Mesothelial cell of epicardium (in vitro differentiated cells): ENCODE measurements at places on chromosomes 12 and 14.

DNA sequence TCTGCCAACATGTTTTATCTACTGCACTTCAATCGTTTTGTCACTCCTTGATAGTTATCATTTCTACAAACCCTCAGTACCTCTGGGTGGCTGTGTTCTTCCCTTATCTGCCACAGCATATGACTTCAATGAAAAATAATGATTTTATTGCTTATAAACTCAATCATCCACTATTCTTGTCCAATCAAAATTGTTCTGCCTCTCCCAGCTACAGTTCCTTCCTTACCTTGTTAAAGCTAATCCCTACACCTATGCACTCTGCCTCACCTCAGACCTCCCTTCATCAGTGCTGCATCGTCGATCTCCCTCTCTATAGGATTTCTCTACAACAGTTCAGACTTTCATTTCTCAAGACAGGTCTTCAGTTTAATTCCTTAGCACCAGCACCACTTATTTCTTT, 58.8 kb downstream of the ERGIC2 start:
- DNase-seq: no peak

DNA sequence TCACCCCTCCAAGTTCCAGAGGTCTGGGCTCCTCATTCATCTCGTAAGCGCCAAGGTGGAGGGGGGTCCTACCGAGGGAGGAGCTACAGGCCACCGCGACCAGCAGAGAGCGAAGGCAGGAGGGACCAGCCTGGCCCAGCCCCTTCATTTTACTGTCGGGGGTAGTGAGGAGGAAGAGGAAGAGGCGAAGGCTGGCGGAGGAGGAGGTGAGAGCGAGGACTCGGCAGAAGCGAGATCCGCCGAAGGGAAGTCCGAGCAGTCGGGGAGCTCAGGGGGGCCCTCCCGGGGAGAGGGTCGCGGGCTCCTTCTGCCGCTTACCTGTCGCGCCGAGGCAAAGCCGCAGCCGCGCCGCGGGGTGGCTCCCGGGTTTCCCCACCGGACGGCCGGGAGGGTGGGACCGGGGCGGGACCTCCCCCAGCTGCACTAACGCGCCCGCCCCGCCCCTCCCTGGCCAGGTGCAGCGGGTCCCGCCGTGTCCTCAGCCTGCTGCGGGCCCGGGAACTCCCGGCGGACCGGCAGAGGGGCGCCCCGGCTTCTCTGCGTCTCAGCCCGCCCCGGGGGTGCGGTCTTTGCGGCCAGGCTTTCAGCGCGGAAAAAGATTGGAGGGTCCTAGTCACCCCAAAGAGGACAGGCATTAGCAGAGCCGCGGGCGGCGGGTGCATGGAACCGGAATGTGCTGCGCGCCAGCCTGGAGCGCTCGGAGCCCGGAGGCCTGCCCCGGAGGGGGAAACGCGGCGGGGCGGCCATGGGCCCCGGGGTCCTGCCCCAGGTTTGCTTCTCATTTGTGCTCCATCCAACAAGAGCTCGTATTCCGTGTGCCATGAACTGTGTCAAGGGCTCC, at the start of gene GALNT6:
GALNT6 (minus strand) TSS at position 124 of the 841 bp plus-strand sequence. CDS start 11,625 bp downstream, outside the sequence.
- DNase-seq: peak; percentile 31

DNA sequence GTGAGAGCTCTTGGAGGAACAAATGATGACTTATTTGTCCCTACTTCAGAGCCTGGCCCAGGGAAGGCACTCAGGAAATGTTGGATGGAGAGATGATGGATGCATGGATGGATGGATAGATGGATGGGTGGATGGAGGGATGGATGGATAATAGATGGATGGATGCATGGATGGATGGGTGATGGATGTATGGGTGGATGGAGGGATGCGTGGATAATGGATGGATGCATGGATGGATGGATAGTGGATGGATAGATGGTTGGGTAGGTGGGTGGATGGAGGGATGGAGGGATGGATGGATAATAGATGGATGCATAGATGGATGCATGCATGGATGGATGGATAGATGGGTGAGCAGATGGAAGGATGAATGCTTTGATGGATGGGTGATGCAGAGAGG, 23.2 kb downstream of the GPR68 start:
- no peak for DNase-seq

- DNase-seq: no peak
These were observed 918 bp downstream of the RNASE1 start for GRCh38 chr14:20801726-20802125.

GRCh38 chr14:90570461-90570860, 173.6 kb downstream of the CALM1 start:
- no peak for DNase-seq

DNA sequence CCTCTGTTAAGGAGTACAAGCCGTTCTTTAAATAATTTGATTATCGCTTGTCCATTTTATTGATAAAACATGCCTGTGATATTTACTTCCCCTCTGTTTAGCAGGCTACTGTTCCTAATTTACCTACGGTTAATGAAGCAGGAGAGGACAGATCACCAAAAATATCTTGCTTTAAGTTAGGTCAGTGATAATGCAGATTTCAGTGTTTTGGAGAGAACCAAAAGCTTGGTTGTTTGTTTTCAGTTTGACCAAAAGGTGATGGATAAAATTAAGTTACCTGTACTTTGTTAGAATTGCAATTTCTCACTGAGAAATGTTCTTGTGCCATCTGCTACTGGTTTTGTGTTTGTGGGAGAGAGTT, 958 bp downstream of the SPATS2 start:
- DNase-seq: no peak

DNA sequence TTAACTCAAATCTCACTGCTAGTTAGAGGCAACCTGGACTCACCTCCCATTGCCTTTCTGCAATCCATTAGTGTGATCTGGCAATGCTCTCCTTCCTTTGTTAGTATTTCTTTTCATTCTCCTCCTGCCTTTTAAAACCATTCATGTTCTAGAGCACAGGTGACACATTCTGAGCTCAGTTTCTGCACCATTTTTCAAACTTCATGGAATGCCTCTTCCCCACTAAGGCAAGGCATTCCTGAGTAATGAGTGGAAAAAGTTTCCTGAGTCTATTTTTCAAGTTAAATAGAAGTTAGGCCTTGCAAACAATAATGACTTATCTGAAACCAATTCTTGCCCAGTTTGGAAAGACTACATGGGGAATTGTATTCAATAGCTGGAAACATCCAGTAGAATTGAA, 1001.8 kb downstream of the BCL11B start:
- DNase-seq: no peak

- no peak for DNase-seq
These were observed 16.1 kb upstream of the TMEM106C start for GRCh38 chr12:47947341-47947740.

DNA sequence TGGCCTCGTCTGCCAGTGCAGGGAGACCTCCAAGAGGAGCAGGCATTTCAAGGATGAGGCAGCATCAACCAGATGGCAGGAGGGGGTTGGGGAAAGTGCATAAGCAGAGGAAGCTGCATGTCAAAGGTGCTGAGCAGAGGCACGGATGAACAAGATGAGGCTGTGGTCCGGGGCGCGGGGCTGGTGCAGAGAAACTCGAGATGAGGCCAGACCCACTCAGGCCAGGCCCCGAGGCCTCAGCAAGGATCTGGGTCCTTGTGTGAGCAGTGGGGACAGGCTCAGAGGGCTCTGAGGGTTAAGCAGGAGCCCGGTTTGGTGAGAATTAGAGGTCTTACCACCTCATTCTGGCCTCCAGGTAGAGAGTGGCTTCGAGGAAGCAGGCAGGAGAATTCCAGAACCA, 98.8 kb downstream of the DICER1 start:
- no peak for DNase-seq

GRCh38 chr12:127301876-127302275, 965.1 kb upstream of the TMEM132C start:
- DNase-seq: no peak

GRCh38 chr12:80860206-80860605, 77.5 kb downstream of the LIN7A start:
- DNase-seq: no peak

DNA sequence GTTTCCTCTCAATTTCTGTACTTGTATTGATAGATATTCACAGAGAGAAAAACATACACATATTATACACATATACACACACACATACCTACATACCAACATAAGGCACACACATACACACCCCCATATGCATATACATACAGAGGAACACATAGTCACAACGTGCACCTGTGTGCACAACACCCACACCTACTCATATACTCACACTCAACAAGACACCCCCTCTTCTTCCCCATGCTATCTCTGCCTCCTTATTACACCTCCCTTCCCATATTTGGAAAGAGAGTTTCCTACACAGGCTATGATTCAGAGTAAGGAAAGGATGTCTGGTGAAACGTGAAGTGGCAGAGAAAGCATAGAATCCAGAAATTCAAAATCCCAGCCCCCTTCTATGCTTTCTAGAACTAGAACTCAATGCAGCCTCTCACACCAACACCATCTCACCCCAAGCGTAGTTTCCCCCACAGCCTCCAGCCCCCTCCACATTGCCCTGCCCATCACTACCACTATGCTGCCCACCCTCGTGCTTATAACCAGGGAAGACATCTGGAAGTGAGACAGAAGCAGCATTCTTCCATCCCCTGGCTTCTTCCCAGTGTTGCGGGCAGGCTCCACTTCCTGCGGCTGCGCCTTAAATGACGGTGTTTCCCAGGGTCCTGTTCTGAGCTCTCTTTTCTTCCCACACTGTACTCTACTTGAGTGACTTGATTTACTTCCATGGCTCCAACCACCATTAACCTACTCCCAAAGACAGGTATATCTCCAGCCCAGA, 2.4 kb downstream of the RNASE8 start:
- DNase-seq: no peak

DNA sequence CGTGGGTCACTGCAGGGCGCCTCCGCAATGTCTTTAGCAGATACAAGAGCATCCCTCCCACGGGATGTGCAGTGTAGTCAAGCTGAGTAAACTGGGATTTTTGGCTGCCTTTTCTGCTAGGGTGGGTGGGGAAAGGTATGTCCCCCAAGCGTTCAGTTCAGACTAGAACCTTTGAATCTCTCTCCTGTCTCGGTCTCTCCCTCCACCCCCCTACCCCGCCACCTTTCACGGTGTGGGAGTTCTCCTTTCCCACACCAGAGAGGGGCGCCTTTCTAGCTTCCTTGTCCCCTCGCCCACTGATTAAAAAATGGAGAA, 525 bp upstream of the FAR2 start:
- no peak for DNase-seq

DNA sequence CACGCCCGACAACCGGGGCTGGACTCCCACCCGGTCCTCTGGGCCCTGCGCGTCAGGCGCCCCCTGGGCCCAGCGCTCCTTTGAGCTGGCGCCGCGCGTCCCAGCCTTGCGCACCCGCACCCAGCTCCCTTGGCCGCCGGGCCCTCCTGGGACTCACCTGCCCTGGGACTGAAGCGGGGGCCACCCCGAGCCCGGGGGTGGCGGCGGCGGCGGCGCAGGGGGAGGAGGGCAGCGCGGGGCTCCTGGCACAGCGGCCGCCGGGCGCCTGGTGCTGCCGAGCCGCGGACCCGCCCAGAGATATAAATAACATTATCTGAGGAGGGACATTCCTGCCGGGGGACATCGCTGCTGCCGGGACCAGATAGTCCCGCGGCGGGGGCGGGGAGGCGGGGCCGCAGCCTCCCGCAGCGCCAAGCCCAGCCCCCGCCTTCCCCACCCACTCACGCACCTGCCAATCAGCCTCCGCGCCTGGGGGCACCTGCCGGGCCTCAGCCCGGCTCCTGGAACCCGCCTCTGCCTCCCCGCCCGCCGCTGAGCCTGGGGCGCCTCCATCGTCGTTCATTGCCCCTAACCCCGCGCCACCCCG, at the start of gene SPTB:
SPTB (minus strand) TSS at position 273 of the 586 bp plus-strand sequence. CDS start 56,813 bp downstream, outside the sequence.
- peak; percentile 37 for DNase-seq

DNA sequence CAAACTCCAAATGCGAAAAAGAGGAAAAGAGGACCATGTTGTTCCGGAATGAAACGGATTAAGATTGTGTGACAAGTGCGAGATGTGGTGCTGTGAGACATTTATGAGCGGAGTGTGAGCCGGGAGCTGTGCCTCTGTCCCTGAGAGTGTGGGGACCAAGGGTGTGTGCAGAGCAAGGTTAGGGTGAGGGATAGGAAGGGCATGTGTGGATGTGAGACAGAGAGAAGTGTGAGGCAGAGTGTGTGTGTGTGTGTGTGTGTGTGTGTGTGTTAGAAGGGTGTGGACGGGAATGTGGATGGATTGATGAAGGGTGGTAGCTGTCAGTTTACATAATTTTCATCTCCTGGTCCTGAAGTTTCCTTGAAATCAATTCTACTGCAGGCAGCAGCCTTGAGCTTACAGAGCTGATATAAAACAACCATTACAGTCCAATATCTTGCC, 4.3 kb upstream of the OTX2 start:
- no peak for DNase-seq

DNA sequence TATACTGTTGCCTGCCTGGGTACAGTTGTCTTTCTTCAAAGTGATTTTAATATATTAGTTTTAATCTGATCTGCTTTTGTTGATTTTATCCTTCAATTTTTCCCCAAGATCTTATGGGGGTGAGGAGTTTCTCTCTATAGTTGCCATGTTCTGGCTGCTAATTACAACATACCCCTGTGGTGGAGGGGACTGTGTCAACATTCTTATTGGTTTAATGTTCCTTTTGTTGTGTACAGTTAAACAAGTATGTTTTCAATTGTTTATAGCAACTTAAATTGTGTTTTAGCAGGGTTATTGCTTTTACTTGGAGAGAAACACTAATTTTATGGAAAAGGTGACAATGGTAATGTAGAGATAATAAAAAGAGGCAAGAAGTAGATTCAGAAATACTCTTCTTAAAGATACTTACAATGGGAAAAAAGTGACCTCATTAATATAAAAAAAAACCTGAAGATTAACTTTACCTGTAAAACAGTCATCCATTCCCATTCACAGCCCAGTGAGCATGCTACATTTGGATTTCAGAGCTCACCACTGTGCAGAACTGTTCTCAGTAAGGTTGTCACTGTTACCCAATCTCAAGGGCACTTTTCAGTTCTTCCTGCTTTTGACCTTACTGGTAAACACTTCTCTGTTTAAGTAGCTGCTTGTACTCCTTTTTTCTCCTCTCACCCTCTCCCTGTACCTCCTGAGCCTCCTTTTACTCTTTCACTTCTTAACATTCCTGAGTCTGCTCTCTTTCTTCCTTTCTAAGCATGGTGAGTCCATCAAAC, 8.1 kb upstream of the LRRK2 start:
- no peak for DNase-seq

DNA sequence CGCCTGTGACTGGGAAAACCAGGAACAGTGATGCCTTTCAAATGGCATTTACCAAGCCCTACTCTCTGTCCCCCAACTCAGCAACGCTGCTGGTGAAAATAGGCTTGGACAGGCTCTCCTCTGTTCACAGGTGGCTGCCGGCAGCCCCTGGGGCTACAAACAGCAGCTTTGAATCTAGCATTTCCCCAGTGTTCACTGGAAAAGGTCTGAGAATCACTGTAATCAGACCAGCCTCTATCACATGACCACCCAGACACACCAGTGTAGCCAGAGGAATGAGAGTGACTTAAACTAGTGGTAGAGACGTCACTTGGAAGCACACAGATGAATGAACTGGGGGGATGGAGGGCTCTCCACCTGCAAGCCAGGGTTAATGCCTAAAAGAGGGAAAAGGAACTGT, 151.8 kb downstream of the FOXN3 start:
- no peak for DNase-seq
